Small intestine (tissue), 16 donors: ENCODE measurements at places on chromosomes 1 and 21.
A peak's percentile ranks its signal among the peaks of the same experiment; 100 is the strongest.

- no peak for DNase-seq
Observed at GRCh38 chr1:19798486-19799229, 1.1 kb downstream of the TMCO4 start.

DNA sequence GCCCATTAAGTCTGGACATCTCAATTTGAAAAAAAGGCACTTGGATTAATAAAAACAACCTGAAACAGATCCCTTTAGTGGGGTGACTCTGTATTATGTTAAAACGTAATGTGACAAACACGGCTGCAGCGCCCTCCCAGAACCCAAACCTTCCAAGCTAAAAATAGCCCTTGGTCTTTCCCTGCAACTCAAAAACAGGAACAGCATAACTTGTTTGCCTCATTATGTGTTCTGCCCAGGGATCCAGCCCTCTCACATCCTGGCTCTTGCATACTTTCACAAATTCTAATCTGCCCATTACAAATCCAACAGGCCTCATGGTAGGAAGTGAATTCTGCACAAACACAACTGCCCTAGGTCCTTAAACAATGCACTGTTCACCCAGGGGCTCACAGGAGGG lies 94.7 kb upstream of the GADD45A start:
- no peak for DNase-seq

DNA sequence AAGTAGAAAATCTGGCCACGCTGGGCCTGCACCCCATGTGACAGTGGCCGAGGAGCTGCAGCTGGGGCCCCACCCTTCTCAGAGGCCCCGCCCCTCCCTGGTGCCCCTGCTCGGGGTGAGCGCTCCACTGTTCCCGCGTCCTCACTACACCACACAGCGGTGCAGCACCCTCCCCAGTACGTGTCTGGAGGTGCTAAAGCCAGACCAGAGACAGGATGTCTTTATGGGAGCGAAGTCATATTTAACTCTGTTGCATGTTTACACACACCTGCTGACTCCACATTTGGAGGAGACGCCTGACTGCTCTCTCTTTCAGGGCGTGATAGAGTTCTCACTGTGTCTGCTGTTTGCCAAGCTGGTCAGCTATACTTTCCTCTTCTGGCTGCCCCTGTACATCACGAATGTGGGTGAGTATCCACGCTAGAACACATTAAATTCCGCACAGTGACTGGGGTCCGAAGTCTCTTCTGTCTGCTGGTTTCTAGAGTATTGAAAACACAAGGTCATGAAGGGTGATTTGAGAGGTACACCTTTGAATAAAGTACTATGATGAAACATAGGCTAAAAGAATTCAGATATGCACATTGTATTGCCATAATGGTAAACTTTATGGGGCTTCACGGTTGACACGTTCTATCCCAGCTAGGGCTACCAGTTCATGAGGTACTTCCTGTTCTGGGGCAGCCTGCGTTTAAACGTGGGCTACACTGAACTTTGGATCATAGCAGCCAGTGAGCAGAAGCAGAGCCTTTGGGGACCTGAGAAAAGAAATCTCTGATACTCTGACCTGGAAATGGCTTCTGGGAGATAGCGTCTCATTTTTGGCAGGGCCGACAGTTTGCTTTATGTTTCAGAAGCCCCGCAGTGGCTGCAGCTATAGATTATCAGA lies 48.4 kb downstream of the SLC37A1 start:
- peak; percentile 29 for DNase-seq

DNA sequence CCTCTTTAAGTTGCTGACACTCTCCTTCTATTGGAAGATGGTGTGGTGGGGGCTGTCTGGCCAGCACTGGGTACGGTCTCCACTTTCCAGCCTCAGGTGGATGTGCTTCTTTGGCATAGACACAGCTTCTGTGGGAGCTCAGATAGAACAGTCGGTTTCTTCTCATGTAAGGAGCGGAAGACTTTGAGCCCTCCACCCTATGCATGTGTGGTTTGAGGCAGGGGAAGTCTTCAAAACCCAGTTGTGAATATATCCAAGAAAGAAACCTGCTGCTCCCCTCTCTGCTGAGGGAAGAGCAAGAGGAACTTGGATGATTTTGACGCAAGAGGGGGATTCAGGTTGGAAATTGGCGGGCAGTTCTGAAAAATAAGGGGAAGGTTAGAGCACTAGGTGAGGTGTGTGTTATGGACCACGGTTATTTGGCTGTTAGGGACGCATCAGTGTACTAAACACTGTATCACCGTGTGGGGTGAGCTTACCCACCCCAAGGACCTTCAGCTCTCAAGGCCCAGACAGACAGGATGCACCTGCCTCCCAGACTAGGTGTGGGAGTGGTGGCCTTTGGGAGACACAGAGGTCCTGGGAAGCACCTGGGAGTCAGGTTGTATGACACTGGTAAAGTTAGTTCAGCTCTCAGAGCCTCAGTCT lies 36.2 kb downstream of the IL6R start:
- DNase-seq = no peak

DNA sequence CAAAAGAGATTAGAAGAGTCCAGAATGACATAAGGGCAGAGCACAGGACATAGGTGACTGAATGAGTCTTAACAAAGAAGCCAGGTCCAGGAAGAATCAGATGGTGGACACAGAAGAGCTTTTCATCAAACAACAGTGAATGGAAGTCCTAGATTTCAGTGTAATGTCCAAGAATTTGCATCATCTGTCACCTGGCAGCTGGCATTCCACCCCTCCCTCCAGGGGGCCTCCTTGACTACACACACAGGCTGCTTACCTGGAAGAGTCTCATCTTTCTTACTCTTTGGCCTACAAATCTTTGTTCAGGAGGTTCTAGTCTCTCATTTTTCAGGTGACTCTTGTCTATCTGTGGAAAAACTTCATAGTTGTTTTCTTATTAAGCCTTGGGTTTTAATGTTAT lies 36.2 kb downstream of the GORAB start:
- no peak for DNase-seq

DNA sequence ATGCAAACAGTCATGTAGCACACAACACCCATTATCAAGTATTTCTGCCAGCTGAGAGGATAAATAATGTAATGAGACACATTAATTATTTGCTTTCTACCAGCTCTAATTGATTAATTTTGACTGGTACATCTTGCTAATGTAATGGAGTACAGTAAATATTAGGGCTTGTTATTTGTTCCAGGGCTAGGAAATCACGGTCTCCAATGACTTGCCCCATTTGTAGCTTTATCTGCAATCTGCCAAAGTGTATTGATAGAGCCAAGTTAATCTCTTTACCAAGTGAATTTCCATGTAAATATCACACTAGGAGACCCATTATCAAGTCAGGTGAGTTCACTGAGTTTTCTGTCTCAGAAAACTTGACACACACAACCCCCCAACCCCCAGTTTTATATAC lies 55.1 kb downstream of the RGS13 start:
- DNase-seq = no peak

DNA sequence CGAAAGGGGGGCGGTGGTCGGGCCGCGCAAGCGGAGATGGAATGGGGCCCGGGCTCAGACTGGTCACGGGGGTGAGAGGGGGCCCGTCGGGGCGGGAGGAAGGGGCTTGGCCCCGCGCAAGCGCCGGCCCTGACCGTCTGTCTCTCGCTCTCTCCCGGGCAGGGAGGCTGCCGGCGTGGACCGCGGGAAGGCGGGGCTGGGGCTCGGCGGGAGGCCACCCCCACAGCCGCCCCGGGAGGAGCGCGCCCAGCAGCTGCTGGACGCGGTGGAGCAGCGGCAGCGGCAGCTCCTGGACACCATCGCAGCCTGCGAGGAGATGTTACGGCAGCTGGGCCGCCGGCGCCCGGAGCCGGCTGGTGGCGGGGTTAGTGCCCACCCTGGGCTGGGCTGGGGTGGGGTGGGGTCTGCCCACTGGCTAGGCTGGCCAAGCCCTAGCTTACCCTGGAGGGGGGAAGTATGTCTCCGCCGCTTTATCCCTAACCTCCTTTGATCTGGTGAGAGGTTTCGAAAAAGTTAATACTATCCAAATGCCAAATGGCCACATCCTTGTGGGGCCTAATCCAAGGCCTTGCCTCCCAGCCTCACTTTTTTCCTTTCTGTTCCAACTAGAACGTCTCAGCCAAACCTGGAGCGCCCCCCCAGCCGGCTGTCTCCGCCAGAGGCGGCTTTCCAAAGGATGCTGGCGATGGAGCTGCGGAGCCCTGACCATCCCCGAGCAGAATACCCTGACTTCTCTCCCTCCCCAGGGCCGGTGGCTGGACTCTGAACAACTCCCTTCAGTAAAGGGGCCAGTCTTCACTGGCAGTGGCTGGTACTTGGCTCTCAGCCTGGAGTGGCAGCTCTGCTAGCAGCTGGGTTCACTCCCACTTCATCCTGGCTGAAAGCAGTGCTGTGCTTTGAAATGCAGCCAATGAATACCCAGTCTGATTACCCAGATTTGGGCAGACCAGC lies 636 bp upstream of the YRDC start:
- DNase-seq = peak; percentile 66

DNA sequence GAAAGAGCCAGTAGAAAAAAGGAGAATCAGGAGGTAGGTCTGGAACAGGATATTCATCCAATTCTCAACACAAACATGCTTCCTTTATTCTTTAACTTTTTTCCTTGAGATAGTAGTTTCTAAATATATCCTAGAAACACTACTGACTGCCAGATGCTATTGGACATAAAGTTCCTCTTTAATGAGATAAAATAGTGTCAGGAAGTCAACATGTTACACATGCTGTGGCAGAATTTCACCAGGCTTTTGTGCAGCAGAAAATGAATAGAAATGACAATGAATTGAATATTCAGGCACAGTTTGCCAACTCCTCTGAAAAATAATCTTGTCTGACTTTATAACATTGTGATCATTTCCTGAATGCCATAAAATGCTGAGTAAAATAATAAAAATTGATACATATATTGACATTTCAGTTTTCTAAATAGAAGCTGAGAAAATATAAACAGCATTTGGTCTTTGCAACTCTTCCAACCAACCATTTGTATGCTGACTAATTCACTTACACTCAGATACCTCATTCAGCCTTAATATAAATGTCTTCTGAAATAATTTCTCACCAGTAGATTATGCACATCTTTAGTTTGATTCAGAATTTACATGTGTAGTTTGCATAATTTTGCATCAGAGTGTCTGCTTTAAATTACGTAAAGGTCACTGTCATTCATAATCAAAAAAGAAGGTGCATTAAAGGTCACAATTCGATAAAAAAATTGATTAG lies 486.1 kb upstream of the ADGRL2 start:
- DNase-seq = no peak

GRCh38 chr1:63863145-63863544 lies 89.3 kb downstream of the ROR1 start:
- DNase-seq = no peak

- no peak for DNase-seq
Observed at GRCh38 chr1:23152966-23153684, 15.5 kb downstream of the LUZP1 start.

- DNase-seq = no peak
Observed at GRCh38 chr1:68121536-68121935, 71.1 kb upstream of the DIRAS3 start.

GRCh38 chr1:193471981-193472380 lies 285.6 kb upstream of the B3GALT2 start:
- DNase-seq = no peak

DNA sequence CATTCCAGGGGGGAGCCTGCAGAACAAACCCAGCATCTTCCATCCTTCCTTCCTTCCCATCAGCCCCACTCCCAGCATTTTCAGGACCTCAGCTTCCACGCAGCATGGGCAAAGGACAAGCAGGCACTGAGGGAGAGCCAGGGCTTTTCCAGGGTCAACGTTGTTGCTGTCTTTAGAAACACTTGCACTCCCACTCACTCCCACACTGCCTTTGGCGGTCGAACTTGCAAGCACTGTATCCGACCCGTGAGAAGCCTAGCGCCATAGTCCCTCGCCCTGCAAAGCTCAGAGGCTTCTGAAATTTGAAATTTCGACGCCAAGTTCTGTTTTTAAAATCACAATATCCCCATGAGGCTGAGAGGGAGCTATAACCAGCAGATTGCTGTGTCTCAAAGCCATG lies 47.4 kb downstream of the KCNAB2 start:
- DNase-seq = no peak

DNA sequence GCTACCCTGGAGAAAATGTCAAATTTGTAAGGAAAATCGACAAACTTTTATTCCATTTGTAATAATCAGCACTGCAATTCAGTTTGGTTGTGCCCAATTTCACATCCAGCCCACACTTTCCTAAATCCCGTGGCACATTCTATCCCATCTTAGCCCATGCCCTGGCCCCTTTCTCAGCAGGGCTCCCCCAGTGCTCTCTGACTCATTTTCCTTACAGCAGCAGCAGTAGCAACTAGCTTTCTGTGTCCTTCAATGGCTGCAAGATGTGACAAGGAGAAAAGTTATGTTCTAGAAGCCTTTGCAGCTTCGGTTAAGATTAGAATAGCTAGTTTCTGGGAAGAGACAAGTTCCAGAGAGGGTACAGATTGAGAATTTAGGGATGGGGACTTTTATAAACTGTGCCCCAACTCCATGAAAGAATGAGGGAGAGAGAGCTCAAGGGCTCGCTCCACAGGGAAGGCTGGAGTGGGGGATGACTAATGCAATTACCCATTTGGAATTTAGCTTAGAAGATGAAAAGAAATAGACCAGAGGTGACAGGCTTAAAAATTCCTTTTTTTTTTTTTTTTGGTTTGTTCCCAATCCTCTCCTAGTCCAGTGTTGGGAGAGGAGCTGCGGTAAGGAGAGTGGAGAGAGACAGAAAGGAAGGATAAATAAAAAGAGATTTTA lies 47.0 kb upstream of the POU2F1 start:
- no peak for DNase-seq

DNA sequence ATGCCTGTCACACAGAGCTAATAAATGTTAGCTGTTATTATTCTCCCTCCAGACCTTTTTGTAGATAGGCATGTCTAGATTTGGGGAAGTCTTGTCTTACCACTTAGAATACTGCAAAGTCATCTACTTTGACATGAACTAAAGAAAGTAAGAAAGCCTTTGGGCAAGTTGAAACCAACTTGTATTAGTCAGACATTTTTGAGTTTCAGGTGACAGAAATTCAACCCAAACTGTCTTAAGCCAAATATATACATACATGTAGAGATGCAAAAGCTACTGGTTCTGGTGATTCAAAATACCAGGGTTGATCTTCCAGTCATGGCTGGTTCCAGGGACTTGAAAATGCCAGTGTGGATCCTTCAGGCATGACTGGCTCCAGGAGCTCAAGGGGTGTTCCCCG lies 276.8 kb upstream of the TMEM51 start:
- DNase-seq = no peak

DNA sequence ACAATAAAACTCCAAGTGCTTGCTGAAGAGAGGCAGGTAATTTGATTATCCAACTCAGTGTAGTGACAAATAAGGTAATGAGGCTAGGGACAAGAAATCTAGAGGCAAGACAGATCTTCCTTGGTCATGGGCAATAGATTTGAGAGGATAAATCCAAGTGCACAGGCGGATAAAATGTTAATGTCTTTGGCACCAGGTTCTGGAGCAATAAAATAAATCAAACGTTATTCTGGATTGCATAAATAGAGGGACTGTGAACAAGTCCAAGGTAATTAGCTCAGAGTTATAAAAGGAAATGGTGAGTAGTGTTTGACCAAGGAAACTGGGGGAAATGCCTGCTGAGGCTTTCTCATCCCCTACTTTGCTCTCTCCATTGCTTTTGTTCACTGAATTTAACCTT lies 329.3 kb upstream of the PROX1 start:
- peak; percentile 51 for DNase-seq

GRCh38 chr1:232138044-232138443 lies 491.9 kb downstream of the SIPA1L2 start:
- no peak for DNase-seq
